SHP77 treated with DMSO at 0.1 percent for 48 hours (cell line): ENCODE measurements at places on chromosomes 13 and 19.

GRCh38 chr13:110445722-110446574 lies 115.6 kb downstream of the RAB20 start:
- no peak for DNase-seq

GRCh38 chr13:113613789-113614379 lies 29.3 kb downstream of the TFDP1 start:
- DNase-seq: no peak

GRCh38 chr13:41562541-41563178 lies 105.3 kb downstream of the RGCC start:
- no peak for DNase-seq

DNA sequence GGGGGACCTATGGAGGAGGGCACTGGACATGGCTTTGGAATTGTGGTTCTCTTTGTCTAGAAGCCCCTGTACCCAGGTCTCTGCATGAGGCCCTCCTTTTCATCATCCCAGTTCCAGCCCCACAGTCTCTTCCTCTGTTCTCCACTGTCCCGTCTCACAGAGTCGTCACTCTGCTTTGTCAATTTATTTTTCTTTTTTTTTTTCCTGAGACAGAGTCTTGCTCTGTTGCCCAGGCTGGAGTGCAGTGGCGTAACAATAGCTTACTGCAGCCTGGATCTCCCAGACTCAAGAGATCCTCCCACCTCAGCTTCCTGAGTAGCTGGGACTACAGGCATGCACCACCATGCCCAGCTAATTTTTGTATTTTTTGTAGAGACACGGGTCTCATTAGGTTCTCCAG lies 619 bp upstream of the EXOC3L2 start:
- no peak for DNase-seq

DNA sequence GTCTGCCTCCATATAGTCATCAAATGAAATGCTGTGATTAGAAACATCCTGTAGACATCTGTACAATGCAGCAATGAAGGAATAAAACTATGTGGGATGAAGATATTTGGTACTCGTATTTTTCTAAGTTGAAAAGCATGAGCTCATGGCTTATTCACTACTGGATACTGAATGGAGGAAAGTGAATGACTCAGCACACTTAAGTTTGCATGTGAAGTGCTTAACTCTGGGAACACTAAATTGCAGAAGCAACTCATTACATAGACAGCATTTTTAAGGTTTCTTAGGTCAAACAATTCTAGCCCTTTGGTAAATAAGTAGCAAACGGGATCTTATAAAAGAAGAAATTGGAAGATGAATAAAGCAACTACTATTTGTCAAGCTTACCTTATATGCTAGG lies 429.0 kb upstream of the MIR17HG start:
- DNase-seq: no peak

DNA sequence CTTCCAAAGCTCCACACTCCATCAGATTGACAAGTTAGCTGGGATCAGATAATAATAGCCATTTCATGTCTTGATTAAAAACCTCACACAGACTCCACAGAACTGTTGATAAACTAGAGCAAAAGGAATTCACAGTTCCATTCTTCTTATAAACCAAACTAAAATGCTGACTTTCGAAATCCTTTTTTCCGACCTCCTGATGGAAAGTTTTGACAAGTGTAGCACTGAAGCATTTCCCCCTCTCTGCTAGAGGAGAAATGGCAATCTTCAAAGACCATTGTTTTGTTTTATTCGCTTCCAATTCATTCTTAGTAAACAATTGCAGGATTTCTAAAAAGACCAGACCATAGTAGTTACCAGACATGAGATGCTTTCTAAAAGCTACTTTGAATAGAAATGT lies 58.8 kb downstream of the COL4A2 start:
- no peak for DNase-seq

- no peak for DNase-seq
Measured at GRCh38 chr13:106197496-106197895, 338.0 kb downstream of the EFNB2 start.

- no peak for DNase-seq
Measured at GRCh38 chr19:15318241-15318691, 14.1 kb downstream of the BRD4 start.

DNA sequence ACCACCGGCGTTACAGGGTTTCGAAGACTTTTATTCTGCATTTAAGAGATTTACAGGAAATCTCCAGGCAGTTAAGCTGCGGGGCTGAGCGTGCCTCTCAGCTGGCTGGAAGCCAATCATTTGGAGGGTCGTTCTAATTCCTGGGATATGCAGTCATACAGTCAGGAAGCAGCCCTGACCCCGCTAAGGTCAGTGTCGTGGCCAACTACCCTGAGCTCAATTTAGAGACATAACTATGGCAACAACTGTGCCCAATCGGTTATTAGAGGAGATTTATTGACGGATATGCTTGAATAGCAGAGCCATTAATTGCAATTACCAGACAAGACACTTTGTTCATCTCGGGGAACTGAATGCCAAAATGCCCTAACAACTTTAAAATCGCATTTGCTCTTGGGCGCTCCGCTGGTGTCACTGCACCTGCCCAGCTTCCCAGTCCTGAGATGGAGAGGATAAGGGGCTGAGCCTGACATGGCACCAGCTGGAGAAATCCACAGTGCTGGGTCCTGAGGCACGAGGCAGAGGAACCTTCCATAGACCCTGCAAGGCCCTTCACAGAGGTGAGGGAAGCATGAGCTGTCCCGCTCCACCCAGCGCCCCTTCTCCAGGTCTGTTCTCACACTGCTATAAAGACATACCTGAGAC lies 15.1 kb upstream of the ZNF507 start:
- DNase-seq: no peak

DNA sequence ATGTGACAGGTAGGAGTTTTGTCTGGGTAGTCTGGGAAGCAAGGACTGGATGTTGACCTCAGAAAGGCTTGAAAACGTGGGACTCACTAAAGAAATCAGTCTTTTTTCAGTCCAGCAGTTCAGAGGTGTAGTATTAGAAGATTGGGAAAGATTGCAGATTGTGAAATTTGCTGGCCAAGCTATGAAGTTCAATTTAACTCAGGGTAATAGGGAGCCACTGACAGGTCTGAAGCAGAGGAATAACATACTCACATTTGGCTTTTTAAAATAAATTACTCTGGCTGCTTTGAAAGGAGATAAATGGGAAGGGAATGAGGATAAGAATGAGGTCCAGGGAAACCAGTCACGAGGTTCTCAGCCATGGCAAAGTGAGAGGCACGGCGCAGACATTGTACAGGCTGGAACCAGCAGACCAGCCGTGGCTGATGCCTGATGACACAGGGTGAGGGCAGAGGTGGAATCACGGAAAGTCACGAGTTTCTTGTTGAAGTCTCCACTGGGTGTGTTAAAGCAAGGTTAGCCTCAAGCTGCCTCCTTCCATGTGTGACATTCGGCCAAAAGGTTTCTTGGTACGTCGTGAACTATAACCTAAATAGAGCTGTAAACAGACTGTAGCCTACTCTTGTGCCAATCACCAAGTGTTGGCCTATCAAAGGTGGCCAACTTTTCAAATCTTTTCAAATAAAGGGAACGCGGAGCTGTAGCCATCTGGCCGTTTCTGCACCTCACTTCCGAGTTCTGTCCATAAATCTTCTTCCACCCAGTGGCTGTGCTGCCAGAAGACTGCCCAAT lies 377.6 kb downstream of the IRS2 start:
- DNase-seq: no peak

- no peak for DNase-seq
Measured at GRCh38 chr19:10767726-10768125, 49.8 kb downstream of the DNM2 start.

GRCh38 chr13:29954082-29955028 lies 103.9 kb upstream of the UBL3 start:
- no peak for DNase-seq

DNA sequence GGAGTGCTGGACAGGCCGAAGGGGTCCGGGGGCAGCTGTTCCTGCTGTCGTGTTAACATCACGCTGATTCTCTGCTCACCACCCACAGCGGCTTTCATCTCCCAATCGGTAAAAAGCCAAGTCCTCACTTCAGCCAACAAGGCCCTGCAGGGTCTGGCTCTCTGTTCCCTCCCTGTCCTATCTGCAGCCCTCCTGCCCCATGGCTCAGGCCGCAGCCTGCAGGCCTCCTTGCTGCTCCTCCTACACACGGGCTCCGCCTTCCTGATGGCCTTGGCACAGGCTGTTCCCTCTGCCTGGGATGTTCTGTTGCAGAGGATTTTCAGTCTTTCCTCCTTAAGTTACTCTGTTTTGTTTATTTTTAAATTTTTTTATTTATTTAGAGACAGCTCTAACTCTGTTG lies 22.2 kb downstream of the FUZ start:
- DNase-seq: no peak
